Activated CD8-positive, alpha-beta memory T cell treated with anti-CD3 and anti-CD28 coated beads for 36 hours (primary cell): ENCODE measurements at places on chromosomes 5 and 9. TPM values are rescaled to one million over a fixed set of nuclear protein-coding genes. Genes with fewer than 3 reads are reported as not detected.

Gene ADGRV1
- 0.34 TPM for total RNA-seq

Gene HCN1
- not detected for total RNA-seq

Gene C9orf50
- not detected for total RNA-seq

Gene ADGRD2
- not detected for total RNA-seq

Gene AFAP1L1
- 0.08 TPM for total RNA-seq

Gene ROPN1L
- 0.21 TPM for total RNA-seq

Gene PRDM9
- total RNA-seq = not detected

Gene OR1Q1
- not detected for total RNA-seq

Gene FEM1C
- 14.0 TPM for total RNA-seq

Gene CDX1
- not detected for total RNA-seq

Gene PCDHB12
- total RNA-seq = not detected

Gene LPCAT1
- 102 TPM for total RNA-seq

Gene SELENOP
- total RNA-seq = not detected

Gene GPR21
- total RNA-seq = 0.65 TPM

Gene STARD4
- total RNA-seq = 51.7 TPM

Gene ARHGEF37
- total RNA-seq = 0.23 TPM

Gene PTGES
- total RNA-seq = not detected

Gene PLAC8L1
- 0.71 TPM for total RNA-seq

Gene EPB41L4B
- total RNA-seq = 0.44 TPM

Gene PMPCA
- total RNA-seq = 117 TPM

Gene SHOC1
- total RNA-seq = not detected

Gene NTNG2
- total RNA-seq = 1.2 TPM

Gene CARTPT
- total RNA-seq = not detected

Gene IL13
- total RNA-seq = 21.0 TPM
